DMS53 (cell line): ENCODE measurements at places on chromosomes 6 and 20.

DNA sequence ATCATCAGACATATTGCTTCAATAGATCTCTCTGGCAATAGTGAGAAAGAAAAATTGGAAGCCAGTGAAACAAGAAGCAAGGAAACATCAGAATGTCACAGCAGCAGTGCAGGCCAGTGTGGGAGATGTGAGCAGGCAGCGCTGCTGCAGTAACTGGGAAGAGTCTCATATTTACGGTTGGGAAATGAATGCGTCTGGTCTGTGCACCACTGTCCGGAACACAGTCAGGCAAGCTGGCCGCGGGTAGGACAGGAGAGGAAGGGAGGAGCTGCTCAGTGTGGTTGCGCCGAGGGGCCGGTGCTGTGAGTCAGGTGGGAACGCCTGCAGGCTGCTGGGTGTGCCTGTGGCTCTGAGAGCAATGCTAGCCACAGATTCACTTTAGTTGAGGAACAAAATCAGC, 6.4 kb upstream of the PSMG4 start:
- DNase-seq: no peak

DNA sequence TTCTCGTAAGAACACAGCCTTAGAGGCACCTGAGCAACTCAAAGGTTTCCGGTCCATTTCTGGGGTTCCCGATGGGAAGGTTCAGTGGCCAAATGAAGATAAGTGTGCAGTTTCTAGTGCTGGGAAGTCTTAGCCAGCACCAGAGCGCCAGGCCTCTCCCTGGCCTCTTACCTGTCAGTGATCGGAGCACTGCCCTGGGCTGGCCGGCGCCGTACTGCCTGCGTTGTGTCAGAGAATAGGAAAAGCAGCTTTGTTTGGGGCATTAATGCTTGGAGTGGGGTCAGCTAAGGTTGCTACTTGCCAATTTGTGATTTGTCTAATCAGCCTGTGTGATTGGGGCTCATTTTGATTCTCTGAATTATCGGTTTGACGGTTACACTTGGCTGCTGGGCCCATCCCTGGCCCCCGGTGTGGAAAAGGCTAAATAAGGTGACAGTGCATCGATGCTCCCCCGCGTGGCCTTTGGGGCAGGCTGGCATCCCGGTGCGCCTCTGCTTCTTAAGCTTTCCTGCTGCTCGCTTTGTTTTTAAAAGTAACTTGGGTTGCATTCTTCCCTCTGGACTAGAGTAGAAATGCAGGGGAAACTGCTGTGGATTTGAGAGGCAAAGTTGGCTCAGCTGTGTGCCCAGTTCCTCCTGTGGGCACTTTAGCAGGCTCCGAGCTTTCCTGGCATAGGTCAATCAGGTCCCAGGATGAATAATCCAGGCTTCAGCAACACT, 51.8 kb downstream of the TCP11 start:
- no peak for DNase-seq

- DNase-seq: no peak
Measured at GRCh38 chr6:134328792-134329191, 10.9 kb upstream of the SGK1 start.

DNA sequence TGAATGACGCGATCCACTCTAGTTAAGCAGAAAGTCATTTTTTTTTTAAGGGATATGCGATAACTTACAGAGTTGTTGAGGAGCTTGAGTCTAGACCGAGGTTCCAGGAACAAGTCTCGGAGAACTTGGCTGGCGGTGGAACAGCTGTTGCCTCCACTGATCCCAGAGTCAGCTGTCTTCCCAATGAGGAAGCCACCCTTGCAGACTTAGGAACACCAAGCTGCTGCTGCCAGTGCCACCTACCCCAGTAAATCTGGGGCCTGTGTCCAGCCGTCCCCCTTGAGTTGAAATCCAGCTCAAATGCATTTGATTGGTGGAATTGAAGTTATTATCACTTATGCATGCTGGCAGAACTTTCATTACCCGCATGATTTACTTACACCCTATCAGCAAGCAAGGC, 6.7 kb downstream of the PFDN4 start:
- no peak for DNase-seq

GRCh38 chr6:56996401-56996800, 41.5 kb downstream of the BEND6 start:
- DNase-seq: no peak

DNA sequence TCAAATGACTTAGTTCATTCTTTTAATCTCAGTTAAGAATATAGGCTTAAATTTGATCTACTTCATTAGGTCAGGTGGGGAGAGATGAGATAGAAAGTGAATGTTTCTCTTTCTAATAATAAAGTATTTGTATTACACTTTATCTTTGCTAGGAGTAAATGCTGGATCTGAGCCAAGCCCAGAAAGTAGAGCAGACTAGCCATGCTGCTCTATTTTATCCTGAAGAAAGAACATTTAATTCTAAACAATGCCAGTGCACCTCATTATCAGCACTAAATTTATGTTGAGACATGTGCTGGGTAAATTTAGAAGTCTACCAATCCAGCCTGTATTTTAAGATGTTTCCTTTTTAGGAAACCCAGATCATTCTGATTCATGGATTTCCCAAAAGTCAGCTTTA, 43.5 kb downstream of the AKIRIN2 start:
- DNase-seq: no peak
